ENCODE measurements at places on chromosomes 5 and 9. TPM values are rescaled to one million over a fixed set of nuclear protein-coding genes. Genes with fewer than 3 reads are reported as not detected.
A peak's percentile ranks its signal among the peaks of the same experiment; 100 is the strongest.

PTGER4 gene
- total RNA-seq: 6.2 TPM

WWC1 gene
- total RNA-seq: 2.2 TPM

WDR55 gene
- total RNA-seq: 11.4 TPM

FOXD4L6 gene
- total RNA-seq: not detected

PIP5KL1 gene
- total RNA-seq: 0.85 TPM

VPS13A gene
- total RNA-seq: 32.5 TPM

RNF208 gene
- 31.5 TPM for total RNA-seq

LTC4S gene
- total RNA-seq: 10.9 TPM

CCDC192 gene
- total RNA-seq: not detected

CDX1 gene
- not detected for total RNA-seq

SLC6A19 gene
- not detected for total RNA-seq

C9orf153 gene
- total RNA-seq: 0.38 TPM

ELAVL2 gene
- total RNA-seq: 0.08 TPM

RNF180 gene
- 12.9 TPM for total RNA-seq

IRGM gene
- not detected for total RNA-seq

DNA sequence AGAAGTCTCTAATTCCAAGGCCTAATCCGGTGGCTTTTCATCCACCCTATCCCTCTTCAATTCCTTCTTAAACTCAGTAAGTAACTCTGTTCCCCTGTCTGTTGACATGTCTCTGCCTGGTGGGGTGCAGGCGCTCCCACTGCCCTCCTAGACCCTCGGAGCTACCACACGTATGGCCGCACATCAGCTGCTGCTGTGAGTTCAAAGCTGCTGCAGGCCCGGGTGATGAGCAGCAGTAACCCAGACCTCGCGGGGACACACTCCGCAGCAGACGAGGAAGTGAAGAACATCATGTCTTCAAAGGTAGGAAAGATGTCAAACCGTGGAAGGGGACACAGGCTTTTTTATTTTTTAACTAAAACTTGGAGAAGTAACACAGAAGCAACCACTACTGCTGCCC, 167.7 kb downstream of the DOCK8 start:
- no peak for DNase-seq

DNA sequence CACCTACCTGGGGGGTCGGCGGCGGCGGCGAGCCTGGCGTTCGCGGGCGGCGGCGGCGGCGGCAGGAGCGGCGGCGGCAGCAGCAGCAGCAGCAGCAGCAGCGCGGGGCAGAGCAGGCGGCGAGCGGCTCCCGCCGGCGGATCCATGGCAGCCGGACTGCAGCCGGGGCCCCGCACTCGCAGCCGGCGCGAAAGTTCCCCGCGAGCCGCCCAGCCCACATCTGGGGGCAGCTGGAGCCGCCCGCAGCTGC, 153 bp downstream of the ADAMTS2 start:
- no peak for DNase-seq

- DNase-seq: no peak
Measured at GRCh38 chr5:56685503-56686217, 129.7 kb upstream of the MAP3K1 start.

- no peak for DNase-seq
Measured at GRCh38 chr9:5518937-5519319, 8.6 kb downstream of the PDCD1LG2 start.

- DNase-seq: peak; percentile 81
Measured at GRCh38 chr9:113602126-113603047, 138.9 kb downstream of the RGS3 start.

- DNase-seq: peak; percentile 68
Measured at GRCh38 chr9:130997925-130998596, 10.9 kb upstream of the LAMC3 start.

GRCh38 chr9:69078581-69078980, 43.0 kb downstream of the FXN start:
- DNase-seq: peak; percentile 46

- DNase-seq: no peak
Measured at GRCh38 chr5:169279125-169279524, 21.8 kb downstream of the SLIT3 start.

GRCh38 chr9:83622939-83623678, at the start of gene IDNK:
IDNK (plus strand) TSS chr9:83623143; CDS start chr9:83623172, 29 bp downstream.
- DNase-seq: peak; percentile 73

DNA sequence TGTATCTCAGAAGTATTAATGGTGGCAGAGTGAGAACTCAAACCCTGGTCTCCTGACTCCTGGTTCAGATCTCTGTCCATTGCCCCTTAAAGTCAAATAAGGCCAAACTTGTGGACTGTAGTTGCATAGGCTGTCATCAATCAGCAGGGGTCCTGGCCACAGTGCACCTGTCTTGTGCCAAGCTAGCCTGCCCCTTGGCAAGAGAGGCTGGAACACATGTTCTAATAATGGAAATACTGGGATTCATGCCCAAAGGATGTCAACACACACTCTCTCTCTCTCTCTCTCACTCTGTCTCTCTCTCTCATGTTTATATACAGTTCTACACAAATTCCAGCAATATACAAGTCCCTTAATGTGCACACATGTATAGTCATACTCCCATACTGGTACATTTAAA, 44.3 kb downstream of the GLRA1 start:
- peak; percentile 64 for DNase-seq

DNA sequence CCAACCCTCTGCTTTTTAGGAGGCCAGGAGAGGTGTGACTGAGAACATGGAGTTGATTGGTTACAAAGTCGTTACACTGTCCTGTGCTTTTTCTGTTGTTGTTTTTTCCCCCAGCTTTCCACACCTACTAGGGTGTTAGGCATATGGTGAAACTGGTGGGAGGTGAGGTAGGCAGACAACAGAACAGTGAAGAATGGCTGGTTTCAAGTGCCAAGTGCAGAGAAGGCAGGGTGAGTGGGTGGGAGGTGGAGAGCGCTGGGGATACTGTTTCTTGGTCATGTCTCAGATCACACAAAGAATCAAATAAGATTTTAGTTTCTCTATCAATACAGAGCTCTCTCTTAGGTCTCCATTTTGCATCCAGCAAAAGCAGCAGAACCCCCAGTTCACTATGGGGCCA, 2.2 kb upstream of the SPTAN1 start:
- no peak for DNase-seq

DNA sequence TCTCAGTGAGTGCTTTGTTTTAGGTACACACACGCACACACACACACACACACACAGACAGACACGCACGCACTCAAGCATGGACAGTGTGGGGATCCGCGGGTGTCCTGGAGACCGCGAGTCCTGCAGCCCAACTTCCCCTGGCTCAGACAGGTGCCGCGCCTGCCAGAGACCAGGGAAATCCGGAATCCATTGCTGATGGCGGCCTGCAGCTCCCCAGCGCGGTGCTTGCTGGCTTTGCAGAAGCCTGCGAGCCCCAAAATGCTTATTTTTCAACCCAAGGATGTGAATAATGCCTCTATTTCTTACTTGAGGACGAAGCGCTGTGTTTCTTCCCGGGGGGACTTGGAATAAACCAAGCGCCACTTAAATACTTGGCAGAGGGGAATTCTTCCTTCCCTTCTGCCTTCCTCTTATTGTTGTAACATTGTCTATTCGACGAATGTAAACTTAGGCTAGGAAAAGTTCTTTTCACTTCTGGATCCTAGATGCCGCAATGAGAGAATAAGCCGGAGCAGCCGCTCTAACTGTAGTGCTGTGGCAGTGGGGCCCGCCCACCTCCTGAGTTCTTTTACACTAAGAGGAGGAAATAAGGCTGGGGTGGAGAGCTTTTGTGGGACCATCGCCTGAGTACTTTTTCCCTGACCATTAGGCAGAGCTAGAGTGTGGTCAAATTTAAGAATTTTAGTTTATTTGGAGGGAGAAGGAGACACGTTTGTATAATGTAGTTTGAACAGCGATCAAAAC, 802 bp downstream of the ITGA2 start:
- peak; percentile 22 for DNase-seq

- no peak for DNase-seq
Measured at GRCh38 chr9:95270790-95271189, 46.7 kb downstream of the FANCC start.

DNA sequence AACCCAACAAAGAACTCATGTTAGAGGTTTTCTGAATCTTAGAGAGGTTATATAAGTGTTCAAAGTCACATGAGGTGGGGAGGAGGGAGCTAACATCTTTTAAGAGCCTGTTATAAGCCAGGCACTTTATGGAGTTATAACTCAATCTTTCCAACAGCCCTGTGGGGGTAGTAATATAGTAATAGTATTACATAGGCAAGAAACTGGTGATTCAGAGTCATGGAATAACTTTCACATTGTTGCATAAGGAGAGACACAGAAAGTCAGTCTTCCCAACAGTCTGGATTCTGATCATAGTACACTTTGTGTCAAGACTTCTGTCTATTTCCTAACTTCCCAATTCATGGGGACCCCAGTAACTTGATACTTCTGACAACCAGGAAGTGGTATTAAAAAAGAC, 89.2 kb downstream of the ACER2 start:
- no peak for DNase-seq

- DNase-seq: no peak
Measured at GRCh38 chr5:115626445-115626823, 598 bp upstream of the TMED7 start.

- DNase-seq: no peak
Measured at GRCh38 chr9:35891646-35892045, 14.4 kb upstream of the HRCT1 start.

GRCh38 chr9:68861436-68861835, 152.5 kb downstream of the PRKACG start:
- DNase-seq: peak; percentile 31

- DNase-seq: no peak
Measured at GRCh38 chr5:149028984-149029383, 33.9 kb downstream of the SH3TC2 start.

- DNase-seq: no peak
Measured at GRCh38 chr5:158313027-158313732, 454.2 kb upstream of the CLINT1 start.

DNA sequence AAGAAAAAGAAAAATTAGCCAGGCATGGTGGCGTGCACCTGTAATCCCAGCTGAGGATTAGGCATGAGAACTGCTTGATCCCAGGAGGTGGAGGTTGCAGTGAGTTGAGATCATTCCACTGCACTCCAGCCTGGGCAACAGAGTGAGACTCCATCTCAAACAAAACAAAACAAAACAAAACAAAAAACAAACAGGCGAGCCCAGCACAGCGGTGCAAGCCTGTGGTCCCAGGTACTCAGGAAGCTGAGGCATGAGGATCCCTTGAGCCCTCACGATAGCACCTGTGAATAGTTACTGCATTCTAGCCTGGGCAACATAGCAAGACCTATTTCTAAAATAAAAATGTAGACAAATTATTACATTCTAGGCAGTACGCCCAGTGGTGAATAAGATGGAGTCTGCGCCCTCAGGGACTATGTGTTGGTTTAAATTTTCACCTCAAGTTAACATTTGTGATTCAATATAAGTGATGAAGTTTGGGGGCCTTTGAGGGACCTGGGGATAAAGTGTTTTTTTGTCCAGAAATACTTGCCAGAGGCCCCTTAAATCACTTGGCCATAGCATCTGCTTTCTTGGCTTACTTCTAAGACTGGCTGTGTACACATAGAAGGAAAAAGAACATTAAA, 3.4 kb upstream of the GAPVD1 start:
- no peak for DNase-seq

DNA sequence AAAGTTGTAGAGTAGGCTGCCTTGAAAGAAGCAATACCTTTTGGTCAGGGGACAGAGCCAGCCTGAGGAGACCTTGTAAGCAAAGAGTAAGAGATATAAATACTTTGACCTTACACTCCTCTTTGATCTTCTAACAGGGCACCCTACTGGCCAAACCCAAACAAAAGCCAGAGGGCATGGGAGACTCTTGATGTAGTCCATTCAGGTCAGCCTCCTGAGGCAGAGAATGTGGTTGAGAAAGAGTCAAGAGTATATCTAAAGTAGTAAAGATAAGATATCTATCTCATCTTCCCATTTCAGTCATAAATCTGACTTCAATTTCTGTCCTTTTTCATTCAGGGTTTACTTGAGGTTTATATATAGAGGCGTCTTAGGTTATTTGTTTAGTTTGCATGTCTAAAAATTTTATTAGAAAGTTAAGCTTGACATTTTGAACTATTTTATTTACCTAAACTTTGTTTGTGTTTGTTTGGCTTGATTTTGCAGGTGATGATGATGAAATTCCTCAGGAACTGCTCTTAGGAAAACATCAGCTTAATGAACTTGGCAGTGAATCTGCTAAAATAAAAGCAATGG, 125.7 kb downstream of the NIPBL start:
- DNase-seq: no peak

DNA sequence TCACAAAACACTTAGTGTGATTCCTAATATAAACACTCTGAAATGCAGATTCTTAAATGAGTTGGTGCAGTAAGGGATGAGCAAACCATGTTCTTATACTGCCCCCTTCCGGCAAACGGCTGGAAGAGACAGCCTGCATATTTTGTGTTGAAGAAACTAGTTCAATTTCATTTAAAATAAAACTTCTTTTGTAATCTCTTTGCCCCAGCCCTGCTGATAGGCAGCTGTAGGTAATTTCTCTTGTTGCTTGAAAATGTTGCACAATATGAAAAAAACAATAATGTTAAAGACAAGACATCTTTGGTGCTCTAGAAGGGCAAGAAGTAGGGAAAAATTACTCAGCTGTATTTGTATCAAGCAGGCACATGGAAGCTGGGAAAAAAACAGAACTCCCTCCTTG, 89.7 kb upstream of the CCNG1 start:
- no peak for DNase-seq

DNA sequence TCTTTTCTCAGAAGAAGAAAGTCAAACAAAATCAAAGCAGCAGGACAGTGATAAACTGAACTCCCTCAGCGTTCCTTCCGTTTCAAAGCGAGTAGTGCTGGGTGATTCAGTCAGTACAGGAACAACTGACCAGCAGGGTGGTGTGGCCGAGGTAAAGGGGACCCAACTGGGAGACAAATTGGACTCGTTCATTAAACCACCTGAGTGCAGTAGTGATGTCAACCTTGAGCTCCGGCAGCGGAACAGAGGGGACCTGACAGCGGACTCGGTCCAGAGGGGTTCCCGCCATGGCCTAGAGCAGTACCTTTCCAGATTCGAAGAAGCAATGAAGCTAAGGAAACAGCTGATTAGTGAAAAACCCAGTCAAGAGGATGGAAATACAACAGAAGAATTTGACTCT, 2.7 kb downstream of the CAMLG start:
- DNase-seq: no peak

GRCh38 chr5:107769519-107769918, 98.8 kb upstream of the EFNA5 start:
- no peak for DNase-seq

DNA sequence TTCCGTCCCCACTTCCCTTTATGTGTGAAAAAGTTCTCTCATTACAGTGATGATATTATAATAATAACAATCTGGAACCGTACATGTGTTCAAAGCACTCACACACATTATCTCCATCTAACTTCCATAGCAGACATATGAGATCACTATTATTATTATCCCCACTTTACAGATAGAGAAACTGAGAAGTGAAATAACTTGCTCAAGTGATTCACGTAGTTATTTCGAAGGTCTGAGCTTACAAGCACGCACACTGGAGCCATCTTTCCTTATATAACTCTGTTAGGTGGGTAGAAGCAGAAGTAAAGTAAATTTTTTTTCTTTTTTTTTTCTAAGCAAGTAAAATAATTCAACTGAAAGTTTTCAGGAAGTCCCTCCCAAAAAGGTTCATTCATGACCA, 62.9 kb upstream of the PTGER4 start:
- DNase-seq: no peak

- no peak for DNase-seq
Measured at GRCh38 chr5:135154197-135154596, 120.2 kb upstream of the PITX1 start.

GRCh38 chr5:150253416-150254208, 36.0 kb downstream of the CAMK2A start:
- DNase-seq: no peak

- DNase-seq: no peak
Measured at GRCh38 chr9:88889386-88889785, 101.9 kb upstream of the S1PR3 start.

Measured in left ventricle myocardium inferior (tissue), 1 donor.